ENCODE measurements at places on chromosomes 1 and 21.
A peak's percentile ranks its signal among the peaks of the same experiment; 100 is the strongest.

DNA sequence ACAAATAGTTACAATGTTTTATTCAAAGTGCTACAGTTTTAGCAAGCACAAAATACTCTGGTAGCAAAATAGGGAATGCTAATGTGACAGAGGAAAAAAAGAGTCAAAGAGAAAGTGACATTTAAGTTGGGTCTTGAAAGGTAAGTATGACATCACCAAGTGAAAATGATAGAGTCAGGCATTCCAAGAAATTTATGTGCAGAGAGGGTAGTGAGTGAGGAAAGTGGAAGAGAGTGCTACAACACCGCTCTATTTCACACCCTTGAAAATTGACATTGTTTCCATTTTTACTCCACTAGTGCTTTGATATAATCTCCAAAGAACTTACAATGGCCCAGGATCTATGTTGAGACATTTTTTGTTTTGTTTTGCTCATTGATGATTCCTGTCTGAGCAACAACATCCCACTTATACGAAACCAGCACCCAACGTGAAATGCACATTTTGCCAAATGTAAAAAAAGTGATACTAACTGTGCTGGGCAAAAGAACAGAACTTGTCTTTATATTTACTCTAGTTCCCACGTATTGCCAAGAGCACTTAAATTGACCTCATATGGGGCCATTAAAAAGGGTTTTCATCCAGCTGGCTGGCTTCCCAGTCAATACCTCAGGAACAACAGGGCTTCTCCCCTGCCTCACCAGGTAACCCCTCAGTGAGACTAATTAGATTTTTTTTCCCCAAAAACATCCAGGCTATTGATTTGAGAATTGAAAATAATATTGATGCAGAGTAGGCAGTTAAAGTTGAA is 206.3 kb upstream of the NR5A2 start:
- DNase-seq, result no peak

DNA sequence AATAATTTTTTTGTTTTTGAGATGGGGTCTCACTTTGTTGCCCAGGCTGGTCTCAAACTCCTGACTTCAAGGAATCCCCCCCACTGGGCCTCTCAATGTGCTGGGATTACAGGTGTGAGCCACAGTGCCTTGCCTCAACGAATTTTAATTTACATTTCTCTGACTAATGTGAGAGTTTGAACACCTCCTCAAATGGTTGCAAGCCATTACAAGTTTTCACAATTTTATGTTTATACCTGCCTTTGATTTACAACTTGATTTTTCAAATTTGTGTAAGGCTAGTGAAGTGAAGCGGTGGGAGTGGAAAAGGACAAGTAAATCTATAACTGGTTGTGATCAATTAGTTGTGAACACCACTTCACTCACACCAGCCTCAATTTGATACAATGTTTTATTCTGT is 8.9 kb upstream of the RHBDL2 start:
- DNase-seq, result no peak

GRCh38 chr1:11180342-11180744 is 8.8 kb upstream of the ANGPTL7 start:
- DNase-seq, result no peak

DNA sequence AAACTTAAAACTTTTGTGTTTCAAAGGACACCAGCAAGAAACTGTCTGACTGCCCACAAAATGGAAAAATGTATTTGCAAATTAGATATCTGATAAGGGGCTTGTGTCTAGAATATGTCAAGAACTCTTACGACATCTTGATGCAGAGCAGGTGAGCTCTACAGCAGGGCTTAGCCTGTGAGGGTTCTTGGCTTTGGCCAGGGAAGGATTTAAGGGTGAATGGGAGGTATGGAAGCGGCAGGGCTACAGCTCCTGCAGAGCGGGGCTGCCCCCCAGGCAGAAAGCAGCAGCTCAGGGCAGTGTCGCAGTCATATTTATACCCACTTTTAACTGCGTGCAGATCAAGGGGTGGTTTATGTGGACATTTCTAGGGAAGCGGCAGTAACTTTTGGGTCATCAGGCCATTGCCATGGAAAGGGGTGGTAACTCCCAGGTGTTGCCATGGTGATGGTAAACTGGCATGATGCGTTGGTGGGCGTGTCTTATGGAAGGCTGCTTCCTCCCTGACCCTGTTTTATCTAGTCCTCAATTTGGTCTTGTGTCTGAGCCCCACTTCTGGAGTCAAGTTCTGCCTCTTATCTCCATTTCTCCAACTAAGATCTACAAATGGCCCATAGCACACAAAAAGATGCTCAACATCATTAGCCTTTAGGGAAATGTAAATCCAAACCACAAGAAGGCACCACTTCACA is 23.2 kb downstream of the MORN1 start:
- no peak for DNase-seq

- no peak for DNase-seq
These were observed 35.8 kb downstream of the HHAT start for GRCh38 chr1:210364479-210364878.

GRCh38 chr21:25895565-25896205 is 160.9 kb downstream of the GABPA start:
- peak; percentile 34 for DNase-seq

DNA sequence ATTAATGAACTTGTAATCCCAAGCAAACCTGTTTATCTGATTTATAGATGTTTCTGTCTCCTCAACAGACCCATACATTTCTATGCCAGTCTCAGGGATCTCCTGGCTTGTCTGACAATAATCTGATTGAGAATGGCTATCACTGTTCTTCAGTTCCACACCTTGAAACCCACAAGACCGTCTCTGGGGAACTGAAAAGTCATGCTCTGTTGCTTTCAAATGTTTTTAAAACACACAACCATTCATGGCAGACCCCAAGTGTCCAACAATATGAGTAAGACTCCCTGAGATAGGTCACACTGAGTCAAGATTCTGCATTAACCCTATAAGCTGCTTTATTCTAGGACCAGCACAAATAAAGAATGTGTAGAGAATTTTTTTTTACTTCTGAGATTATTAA is 611.2 kb upstream of the PLXNA2 start:
- DNase-seq, result no peak

DNA sequence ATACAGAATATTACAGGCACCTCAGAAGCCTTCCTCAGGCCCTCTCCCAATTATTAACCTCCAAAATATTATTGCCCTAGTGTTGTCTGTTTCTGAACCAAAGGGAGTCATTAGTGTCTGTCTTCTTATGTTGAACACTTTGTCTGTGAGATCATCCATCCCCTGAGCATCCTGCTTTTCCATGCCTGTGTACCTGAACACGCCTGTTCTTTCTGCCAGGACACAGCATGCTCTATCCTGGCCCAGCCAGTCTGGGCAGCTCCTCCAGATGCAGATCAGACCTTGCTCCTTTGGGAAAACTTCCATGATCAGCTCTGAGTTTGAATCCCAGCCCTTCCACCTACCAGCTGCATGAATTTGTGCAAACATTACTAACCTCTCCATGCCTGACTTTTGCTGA is 11.0 kb upstream of the CDC42 start:
- no peak for DNase-seq

DNA sequence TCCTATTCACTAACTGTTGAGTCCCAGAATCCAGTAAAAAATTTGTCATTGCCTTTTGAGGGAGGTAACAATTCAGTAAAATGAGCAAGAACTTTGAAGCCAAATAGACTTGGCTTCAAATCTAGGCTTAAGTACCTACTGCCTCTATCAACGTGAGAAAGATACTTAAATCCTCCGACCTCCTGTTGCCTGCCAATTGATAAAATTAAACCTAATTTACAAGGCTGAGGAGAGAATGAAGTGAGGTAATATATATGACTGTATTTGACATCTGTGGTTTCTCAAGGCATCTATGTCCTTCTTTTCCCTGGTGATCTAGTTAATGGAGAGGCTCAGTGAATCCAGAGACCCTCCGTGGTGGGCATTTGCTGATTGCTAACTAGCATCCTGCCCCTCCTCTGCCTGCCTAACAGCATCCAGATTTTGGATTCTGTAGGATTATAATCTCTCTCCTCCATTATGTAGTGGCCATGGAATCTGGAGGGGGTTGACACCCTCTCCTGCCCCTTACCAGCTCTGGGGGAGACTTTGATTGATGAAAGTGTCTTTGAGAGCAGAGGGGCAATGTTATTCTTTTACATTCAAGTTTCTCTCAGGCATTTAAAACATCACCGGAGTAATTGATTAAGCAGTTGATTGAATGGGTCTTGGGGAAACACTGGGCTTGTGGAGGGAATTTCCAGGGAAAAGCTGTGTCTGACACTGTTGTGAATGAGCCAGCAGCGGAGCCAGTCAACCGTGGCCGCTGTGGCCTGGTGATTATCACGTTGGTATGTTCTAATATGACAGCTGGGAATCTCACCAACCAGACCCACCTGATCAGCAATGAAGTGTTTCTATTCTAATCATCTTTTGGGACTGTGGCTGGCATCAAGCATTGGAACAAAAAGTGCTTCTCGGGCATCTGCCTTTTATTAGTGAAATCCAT is 140.7 kb upstream of the FAM78B start:
- DNase-seq, result no peak

DNA sequence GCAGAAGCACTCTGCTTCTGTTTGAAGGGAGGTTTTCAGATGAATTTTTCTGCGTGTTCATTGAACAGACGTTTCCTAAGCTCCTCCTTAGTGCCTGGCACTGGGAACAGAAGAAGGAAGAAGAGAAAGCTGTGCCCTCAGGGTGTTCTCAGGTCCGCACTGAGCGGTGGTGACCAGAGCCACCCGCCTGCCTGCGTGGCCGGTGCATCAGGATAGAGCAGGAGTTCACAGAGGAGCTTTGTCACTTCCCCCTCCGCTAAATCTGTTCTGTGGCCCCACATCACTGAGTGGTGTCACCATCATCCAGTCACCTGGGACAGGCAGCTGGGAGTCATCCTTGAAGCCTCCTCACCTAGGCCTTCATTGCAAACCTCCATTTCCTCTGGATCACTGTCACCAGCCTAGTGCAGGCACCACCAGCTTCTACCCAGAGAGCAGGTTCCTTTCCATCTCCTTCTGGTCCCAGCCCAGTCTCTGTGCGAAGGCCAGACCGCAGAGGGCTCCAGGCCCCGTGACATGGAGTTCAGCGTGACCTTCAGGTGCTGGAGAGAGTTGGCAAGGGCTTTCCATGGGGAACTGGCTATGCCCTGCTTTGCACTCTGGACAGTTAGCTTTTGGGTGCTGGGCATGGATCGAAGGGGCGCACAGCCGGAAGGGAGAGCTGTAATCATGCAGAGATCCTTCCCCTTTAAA is 21.7 kb downstream of the PARK7 start:
- no peak for DNase-seq

- DNase-seq, result no peak
These were observed 96.9 kb downstream of the ATP6V1G3 start for GRCh38 chr1:198443365-198444233.

- DNase-seq, result no peak
These were observed 4.9 kb upstream of the S100A3 start for GRCh38 chr1:153553830-153554541.

DNA sequence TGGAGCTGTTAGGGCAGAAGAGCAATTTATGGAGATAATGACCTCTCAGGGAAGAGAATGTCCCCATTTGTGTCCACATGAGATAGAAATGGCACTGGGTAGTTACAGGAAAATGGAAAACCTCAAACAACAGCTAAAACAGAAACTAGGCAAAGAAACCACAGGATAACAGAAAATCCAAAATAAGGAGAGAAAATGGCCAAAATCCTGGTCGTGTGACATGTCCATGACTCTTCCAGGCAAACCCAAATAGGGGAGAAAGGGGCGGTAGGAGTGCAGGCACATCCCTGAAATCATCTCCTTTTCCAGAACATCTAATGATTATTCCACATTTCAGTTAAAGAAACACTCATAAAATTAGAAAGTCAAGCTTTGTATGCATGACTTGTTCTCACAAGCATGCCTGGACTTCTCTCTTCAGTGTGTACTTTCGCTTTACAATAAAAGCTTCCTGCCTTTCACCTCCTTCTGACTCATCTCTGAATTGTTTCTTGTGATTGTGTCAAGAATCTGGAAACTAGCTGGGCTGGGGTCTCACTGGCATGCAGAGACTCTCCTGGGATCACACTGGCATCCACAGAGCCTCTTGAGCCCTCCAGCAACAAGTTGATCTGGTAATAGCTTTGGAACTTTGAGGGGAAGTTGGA is 171.4 kb upstream of the ZP4 start:
- DNase-seq, result no peak

DNA sequence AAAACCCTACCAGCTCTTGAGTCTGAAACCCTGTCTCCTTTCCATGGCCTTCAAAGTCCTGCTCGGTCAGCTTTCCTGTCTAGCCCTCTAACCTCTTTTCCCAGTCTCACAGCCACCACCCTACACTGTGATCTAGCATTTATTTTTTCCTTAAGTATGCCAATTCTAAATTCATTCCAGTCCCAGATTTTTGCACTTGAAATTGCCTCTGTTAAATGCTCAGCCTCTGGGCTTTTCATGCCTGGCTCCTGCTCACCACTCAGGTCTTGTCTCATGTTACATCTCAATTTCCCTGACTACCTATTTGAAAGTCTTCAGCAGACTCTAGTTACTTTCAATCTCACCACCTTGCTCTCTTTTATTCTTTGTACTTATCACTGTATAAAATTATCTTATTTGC is 176.2 kb downstream of the ADGRL4 start:
- DNase-seq, result no peak

GRCh38 chr1:17538428-17539117 is 925 bp upstream of the ARHGEF10L start:
- no peak for DNase-seq

DNA sequence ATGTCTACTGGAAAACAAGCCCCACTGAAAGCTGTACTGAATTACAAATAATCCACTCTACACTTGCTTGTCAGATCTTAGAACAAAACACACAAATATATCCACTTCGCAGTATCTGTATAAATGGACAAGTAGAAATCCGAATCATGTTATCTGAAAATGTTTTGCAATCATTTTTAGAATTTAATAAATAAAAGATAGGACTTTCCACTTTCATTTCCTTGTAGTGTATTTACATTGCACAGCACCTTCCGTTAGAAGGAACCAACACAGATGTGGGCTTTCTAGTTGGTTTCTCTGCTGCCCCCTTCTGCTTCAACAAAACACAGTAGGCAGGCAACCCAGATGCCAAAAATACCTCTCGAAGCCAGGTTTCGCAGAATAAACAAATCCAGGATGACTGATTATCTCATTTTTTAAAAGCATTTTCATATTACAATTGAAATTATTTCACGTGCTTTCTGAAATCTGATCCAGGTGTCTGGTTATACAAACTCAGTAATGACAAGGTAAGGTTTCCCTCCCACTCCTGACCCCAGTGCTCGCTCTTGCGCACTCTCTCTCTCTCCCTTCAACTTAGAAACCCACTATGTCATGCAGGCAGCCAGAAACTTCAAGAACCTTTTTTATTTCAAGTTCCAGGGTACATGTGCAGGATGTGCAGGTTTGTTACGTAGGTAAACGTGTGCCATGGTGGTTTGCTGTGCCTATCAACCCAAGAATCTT is 389.9 kb downstream of the SMYD3 start:
- DNase-seq, result peak; percentile 34
